CD8-positive, alpha-beta memory T cell (primary cell): ENCODE measurements at places on chromosomes 6 and 20.

DNA sequence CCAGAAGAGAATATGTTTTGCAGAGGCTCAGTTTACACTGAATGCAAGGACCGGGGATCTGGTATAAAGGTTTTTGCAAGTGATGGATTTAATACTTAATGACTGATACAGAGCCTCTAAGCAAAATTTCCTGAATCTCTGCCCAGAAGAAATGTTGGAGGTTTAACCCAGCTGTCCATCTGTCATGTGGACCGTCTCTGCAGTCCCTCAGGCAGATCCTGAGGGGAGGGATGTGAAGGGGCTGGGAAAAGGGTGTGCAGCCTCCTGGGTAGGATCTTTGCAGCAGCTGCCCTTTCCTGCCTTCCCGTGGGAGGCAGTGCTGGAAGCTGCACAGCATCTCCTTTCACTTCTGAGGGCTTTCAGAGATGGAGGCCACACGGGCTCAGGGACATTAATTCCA is 207.0 kb downstream of the SLC24A3 start:
- H3K4me3 ChIP-seq = no peak overlapping the region
- no peaks in the 10 kb centered on the region for H3K27me3 ChIP-seq
- no peaks in the 10 kb centered on the region for H3K4me1 ChIP-seq
- no peak overlapping the region for H3K27ac ChIP-seq
- H3K36me3 ChIP-seq = no peaks in the 10 kb centered on the region

- H3K4me1 ChIP-seq = no peaks in the 10 kb centered on the region
- no peaks in the 10 kb centered on the region for H3K36me3 ChIP-seq
- no peak overlapping the region for H3K4me3 ChIP-seq
- no peak overlapping the region for H3K27ac ChIP-seq
Observed at GRCh38 chr6:19492636-19493405, 344.3 kb upstream of the ID4 start.

DNA sequence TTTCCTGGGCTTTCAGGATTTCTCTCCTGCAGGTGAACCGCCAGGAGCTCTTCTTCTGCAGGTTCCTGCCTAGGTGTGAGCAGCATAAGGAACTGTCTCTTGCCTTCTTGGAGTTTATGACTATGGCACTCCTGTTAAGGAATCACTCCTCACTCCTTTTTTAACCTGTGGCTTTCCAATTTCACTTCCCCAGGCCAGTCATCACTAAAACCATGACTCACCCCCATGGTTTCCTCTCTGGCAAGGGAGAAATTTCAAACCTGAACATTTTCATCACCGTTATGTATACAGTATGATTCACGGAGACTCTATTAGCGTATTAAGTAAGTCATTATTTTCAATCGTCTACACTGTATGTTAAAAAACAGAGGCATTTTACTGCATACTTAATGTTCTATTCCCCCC is 78.2 kb upstream of the ARID1B start:
- no peaks in the 10 kb centered on the region for H3K4me1 ChIP-seq
- no peak for DNase-seq
- H3K4me3 ChIP-seq = no peak overlapping the region
- H3K27me3 ChIP-seq = no peaks in the 10 kb centered on the region
- H3K36me3 ChIP-seq = no peaks in the 10 kb centered on the region

GRCh38 chr6:102493485-102493884 is 1100.0 kb downstream of the GRIK2 start:
- no peaks in the 10 kb centered on the region for H3K4me1 ChIP-seq
- H3K27ac ChIP-seq = no peak overlapping the region
- no peak for DNase-seq
- H3K4me3 ChIP-seq = no peak overlapping the region
- H3K36me3 ChIP-seq = no peaks in the 10 kb centered on the region

DNA sequence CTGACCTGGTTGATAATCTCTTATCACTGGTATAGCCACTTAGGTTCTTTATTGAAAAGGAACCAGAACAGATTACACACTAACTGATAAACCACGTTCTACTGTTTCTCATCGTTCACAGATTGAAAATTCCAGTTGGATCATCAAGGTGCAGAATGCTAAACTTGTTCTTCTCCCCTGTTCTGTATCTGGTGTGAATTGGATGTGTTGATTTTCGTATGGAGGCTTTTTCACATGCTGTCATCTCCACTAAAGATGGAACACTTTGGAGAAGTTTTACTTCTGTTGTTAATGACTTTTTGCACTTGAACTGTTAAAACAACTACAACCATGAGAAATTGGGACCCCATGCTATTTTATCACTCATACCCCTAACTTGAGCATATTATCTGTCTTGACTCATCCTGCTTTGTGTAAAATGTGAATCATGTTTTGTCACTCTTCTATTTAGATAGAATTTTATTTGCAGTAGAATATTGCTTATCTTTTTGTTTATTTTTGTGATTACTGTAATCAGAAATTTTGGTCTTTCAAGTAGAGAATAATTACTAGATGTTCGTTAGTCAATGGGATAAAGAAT is 17.5 kb downstream of the VAPB start:
- no peak overlapping the region for H3K27ac ChIP-seq
- no peak overlapping the region for H3K4me3 ChIP-seq
- no peaks in the 10 kb centered on the region for H3K27me3 ChIP-seq

- H3K4me3 ChIP-seq = no peak overlapping the region
- H3K36me3 ChIP-seq = no peaks in the 10 kb centered on the region
- H3K27ac ChIP-seq = no peak overlapping the region
- no peaks in the 10 kb centered on the region for H3K4me1 ChIP-seq
- no peaks in the 10 kb centered on the region for H3K27me3 ChIP-seq
Observed at GRCh38 chr6:125507987-125508655, 206.4 kb upstream of the HDDC2 start.

DNA sequence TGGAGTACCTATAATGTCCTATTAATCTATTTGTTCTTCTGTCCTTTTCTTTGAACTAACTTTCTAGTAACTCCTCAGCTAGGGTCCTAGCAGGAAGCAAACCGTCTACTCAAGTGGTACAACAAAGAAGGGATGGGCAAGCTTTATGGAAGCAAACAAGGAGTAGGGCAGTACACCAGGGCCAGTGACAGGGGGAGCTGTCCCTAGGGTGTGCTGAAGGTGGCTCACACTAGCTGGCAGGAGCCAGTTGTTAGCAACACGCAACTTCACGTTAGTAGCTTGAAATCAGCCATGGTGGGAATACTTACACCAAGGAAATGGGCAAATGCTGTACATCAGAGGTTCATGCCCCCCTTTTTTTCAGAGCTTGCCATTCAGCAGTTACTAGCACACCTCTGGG is 74.0 kb upstream of the EYA2 start:
- no peaks in the 10 kb centered on the region for H3K27me3 ChIP-seq
- H3K36me3 ChIP-seq = no peaks in the 10 kb centered on the region
- H3K4me1 ChIP-seq = no peaks in the 10 kb centered on the region
- H3K4me3 ChIP-seq = no peak overlapping the region
- no peak overlapping the region for H3K27ac ChIP-seq
